ENCODE measurements at places on chromosomes 1 and 21.
A peak's percentile ranks its signal among the peaks of the same experiment; 100 is the strongest.

GRCh38 chr1:998745-998994 is 1.2 kb downstream of the HES4 start:
- DNase-seq, result no peak

DNA sequence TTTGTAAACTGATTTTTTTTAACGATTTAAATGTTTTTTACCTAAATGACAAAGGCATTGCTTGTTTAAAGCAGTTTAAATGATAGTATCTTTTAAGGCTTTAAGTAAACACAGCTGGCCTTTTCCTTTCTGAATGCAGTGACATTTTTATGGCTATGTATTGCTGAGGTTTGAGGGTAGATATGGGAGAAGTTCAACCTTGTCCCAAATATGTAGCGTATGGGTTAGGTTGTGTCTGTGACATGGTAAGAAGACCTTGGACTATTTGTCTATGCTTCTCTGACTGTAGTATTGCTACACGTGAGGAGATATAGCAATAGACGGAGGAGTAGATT is 32.5 kb downstream of the PKNOX1 start:
- no peak for DNase-seq

- DNase-seq, result no peak
These were observed 252.4 kb upstream of the B3GALT2 start for GRCh38 chr1:193438771-193439170.

DNA sequence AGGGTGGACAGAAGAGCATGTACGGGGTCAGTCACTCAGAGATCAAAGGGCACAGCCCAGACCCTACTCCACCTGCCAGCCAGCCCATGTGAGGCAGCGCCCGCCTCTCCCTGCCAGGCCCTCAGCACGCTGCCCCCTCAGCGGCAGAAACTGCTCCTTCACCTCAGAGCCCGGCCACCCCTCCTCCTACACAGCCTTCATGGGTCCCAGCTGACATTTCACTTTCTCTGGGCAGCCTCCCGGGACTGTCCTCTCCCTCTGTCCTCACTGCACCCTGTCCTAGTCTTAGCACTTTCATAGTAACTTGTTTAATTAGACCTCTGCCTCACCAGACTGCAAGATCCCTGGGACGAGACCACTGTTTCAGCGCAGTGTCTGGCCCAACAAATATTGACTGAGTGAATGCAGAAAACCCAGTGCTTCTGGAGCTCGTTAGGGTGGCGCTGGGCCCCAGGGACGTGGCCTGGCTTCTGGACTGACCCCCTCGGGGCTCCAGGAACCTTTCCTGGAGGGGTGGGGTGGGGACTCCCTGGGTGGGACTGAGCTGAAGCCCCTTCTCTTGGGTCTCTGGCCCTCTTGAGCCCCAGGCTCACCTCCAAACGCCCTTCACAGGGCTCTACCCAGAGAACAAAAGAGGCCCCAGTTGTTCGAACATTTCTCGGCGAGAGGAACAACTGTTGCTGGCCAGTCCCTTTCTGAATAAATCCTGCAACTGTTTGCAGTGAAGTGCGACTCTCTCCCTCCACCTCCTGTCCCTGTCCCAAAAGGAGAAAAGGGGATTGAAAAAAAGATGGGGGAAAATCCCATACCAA is 114.9 kb downstream of the CASZ1 start:
- DNase-seq, result no peak

- no peak for DNase-seq
These were observed 671 bp downstream of the DNAJC11 start for GRCh38 chr1:6700853-6701436.

DNA sequence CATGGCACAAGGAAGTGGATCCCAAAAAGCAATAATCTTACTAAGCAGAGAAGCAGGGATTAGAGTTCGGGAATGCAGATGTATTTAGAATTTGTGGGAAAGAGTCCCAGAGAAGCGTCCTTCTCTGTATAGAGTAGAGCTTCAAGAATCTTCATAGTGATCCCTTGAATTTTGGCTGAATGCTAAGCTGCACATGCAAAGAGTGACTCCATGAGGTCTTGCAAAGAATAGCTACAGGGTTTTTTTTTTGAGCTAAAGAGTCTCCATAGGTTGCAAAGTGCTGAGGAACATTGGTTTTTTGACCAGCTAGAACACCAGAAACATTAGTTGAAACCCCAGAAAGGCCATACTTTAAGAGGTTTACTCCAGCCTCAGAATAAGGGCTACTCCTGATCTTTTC is 206.7 kb downstream of the CTH start:
- no peak for DNase-seq

DNA sequence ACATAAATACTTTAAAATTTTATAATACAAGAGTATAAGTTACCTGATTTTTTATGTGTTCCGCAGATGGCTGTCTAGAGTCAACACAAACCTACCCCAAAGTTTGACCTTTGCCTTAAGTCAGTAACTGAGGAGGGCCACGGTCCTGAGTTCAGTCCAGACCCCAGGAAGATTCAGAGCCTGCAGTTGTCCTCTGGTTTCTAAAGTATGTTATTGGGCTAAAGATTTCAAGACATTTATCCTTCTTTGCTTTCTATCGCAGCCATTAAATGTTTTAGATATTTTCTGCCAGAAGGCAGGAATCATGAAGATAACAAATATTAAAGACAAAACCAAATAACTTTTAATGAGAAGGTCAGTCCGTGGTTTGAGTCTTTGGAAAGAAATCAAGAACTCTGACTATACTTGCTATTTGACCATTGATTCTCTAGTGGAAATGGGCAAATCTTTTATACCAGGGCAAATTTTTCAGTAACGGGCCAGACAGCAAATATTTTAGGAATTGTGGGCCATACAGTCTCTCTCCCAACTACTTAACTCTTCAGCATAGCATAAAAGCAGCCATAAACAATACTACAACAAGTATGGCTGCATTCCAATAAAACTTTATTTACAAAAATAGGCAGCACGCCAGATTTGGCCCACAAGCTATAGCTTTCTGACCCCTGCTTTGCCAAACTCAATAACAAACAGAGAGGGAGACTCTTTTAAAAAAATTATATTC is 38.0 kb upstream of the HAO2 start:
- DNase-seq, result no peak

GRCh38 chr1:51600529-51600928 is 16.4 kb upstream of the OSBPL9 start:
- peak; percentile 22 for DNase-seq

- no peak for DNase-seq
These were observed 41.8 kb downstream of the LRIF1 start for GRCh38 chr1:110921953-110922352.

- DNase-seq, result no peak
These were observed 73.0 kb downstream of the GLIS1 start for GRCh38 chr1:53665996-53666395.

DNA sequence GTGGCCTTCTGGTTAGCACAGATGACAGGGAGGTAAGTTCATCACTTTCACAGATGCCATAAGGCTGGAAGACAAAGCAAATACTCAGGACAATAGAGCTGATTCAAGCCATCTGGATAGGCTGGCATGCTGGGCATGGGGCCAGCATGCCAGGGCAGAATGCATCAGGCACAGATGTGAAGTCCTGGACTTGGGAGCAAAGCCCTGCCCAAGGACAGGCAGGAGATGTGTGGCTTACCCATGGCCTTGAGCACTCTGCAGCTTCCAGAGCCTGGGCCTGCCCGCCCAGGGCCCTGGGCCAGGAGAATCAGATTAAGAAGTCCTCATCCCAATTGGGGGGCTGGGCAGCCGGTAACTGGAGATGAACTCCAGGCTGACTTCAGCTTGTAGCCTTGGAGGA is 135.7 kb upstream of the ZC3H12A start:
- DNase-seq, result no peak

DNA sequence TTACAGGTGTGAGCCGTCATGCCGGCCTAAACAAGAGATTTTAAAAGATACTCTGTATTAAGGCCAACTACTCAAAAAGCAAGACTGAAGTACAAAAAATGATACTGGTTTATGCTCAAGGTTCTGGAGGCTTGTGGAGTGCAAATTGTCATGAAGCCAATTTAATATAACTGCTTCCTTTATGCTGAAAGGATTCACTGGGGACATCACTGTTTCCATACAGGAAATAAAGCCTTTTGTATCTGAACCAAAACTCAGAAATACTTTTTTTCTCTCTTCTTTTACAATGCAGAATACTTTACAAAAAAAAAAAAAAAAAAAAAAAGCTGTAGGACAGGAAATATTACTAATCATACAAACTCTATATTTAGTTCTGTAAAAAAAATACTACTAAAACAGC is 55.5 kb upstream of the CNN3 start:
- no peak for DNase-seq

All from suppressor macrophage treated with lipopolysaccharide for 1 hour (primary cell).